Ovary (tissue), 10 donors: ENCODE measurements at places on chromosomes 11 and 22.

DNA sequence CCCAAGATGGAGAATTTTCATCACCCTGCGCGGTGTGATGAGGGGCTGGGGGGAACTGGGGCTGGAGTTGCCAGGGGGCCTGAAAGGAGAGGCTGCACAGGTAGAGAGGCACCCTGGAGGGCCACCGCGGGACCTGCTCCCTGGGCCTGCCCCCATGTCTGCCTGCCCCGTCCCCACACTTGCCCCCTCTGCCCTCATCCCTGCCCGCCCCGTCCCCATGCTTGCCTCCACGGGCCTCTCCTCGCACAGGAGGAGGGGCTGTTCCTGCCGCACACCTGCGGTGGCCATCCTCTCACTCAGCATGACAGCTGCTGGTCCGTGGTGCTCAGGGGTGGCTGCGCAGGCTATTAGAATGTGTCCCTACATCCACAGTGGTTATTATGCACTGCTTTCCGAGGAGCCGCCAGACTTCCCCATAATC is 43.5 kb downstream of the LINC01488 start:
- no peak for DNase-seq

GRCh38 chr22:17570851-17571631 is 7.7 kb downstream of the SLC25A18 start:
- peak; percentile 78 for DNase-seq

GRCh38 chr22:44577391-44578109 is 79.5 kb upstream of the RTL6 start:
- no peak for DNase-seq

- peak; percentile 91 for DNase-seq
Observed at GRCh38 chr22:46069521-46070214, 80.7 kb upstream of the PPARA start.

- DNase-seq: peak; percentile 10
Observed at GRCh38 chr22:23063539-23064380, 6.6 kb upstream of the GNAZ start.

DNA sequence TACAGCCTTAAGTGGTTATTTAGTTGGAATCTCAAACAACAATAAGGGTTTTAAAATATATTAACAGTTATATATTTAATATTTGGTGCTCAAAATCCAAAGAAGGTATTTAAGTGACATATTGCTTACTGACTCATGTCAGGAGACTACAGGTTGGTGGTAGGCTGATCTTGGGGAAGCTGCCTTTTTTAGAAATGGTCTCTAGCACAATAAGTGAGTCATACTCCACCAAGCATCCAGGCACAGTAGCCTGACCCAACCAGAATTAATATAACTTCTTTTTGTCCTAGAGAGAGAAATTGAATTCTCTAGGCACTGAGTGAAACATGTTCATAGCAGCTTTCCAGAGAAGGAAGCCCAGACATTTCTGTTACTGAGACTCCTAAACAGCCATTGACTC is 868.5 kb upstream of the TENM4 start:
- DNase-seq: no peak
